Activated CD8-positive, alpha-beta memory T cell treated with anti-CD3 and anti-CD28 coated beads for 4 hours (primary cell): ENCODE measurements at places on chromosomes 5 and 9.

DNA sequence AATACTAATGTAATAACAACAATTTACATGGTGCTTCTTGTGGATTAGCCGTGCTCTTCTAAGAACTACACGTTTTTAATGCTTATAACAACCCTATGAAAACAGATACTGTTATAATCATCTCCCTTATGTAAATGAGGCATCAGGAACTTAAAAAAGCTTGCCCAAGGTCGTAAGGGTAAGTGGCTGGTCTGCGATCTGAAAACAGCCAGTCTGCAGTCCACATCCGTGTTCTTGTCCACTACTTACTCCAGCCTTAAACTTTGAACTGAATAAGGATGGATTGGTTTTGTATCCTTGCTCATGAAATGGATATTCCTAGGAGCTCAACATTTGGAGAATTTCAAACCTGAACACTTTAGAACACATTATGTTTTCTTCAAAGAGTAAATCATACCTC, 26.7 kb downstream of the PAM start:
- no peak for DNase-seq

- DNase-seq, result no peak
These were observed 18.8 kb downstream of the DBH start for GRCh38 chr9:133654736-133655657.

- DNase-seq, result no peak
These were observed 50.5 kb downstream of the RGS3 start for GRCh38 chr9:113514061-113514460.

- no peak for DNase-seq
These were observed 9.3 kb downstream of the TOR1A start for GRCh38 chr9:129814432-129815223.

DNA sequence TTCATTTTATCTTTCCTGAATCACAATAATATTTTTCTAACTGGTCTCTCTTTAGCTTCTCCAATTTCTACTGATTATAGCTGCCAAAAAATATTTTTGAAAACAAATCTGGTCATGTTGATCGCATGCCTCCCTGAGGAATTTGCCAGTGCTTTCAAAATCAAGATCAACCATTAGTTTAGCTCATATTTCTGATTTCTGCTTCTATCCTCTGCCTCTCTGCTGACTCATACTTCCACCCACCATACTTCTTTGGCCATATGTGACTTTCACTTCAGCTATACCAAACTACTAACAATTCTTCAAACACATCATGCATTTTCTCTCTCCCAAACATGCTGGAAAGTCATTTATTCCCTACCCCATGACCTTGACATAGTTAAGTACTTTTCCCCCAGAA, 636.5 kb downstream of the TLE1 start:
- DNase-seq, result no peak

DNA sequence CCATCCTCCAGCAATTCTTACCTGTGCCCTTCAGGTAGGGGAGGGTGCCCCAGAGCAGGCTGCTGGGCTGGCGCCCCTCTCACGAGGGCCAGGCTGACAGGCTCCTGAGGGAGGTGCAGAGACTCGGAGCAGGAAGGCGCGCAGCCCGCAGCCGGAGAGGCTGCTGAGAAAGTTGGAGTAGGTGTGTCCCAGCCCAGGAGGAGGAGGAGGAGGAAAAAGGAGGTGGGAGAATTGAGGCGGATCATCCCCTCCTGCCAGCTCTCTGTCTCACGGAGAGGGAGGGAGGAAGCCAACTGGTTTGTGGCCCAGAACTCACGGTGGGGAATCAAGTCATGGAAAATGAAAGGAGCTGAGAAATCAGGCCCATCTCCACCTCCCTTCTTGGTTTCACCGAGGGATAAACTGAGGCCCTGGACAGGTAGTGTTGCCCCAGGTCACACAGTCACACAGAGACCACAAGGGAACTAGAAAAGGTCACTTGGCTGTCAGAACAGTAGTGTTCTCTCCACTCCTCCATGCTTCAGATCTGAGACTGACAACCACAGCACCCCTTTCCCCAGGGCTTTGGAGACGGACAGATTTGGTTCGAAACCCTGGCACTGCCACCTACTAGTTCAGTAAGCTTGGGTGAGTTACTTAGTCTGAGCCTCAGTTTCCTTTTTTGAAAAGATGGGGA, at the start of gene FAT2:
Gene FAT2 (minus strand): TSS at position 188 of the 676 bp plus-strand sequence. CDS start 22,400 bp downstream, outside the sequence.
- DNase-seq, result no peak

DNA sequence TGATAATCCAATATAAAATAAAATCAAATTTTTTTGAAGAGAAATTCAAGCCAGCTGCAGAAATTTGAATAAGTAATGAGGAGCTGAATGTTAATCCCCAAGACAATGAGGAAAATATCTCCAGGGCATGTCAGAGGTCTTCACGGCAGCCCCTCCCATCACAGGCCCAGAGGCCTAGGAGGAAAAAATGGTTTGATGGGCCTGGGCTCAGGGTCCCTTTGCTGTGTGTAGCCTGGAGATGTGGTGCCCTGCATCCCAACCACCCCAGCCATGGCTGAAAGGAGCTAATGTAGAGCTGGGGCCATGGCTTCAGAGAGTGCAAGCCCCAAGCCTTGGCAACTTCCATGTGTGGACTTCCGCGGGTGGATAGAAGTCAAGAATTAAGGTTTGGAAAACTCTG, 618.3 kb downstream of the TAF11L14 start:
- no peak for DNase-seq

DNA sequence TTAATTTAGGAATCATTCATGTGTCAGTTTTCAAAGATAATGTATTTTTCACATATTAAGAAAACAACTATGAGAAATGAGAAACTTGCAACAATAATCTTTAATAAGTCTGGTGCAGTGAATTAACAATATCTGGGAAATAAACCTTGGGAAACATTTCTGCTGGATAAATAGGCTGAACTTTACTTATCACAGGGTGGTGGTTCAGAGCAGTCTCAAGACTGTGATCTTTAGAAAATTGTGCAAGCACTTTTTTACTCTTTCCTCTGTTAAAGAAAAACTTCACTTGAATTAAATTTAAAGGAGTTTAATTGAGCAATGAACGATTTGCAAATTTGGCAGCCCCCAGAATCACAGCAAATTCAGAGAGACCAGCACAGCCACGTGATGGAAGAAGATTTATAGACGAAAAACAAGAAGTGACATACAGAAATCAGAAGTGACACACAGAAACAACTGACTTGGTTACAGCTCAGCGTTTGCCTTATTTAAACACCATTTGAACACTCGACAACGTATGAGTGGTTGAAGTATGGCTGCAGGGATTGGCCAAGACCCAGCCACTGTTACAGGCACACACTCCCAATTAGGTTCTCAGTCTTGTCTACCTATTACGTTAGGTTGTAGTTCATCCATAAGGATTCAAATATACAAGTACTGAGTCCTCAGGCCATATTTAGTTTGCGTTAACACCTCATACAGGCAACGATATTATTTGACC, 631.9 kb downstream of the SLCO4C1 start:
- DNase-seq, result no peak

GRCh38 chr5:94976853-94977252, 308.0 kb downstream of the MCTP1 start:
- no peak for DNase-seq

DNA sequence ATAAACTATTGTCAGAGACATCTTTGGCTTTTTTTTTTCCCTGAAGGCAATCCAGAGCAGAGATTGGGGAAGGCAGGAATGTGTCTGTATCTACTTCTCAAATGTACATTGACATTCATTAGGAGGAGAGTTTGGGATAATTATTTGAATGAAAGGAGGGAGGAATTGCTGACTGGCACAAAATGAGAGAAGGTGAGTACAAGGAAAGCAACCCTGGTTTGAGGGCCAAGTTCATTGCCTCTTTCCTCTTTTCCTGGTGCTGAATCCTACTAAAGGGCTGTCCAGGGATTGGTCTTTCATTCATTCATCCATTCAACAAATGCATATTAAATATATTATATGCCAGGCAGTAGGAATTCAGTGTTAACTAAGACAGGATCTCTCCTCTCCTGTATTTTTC, 18.8 kb upstream of the ANKHD1 start:
- DNase-seq, result no peak

DNA sequence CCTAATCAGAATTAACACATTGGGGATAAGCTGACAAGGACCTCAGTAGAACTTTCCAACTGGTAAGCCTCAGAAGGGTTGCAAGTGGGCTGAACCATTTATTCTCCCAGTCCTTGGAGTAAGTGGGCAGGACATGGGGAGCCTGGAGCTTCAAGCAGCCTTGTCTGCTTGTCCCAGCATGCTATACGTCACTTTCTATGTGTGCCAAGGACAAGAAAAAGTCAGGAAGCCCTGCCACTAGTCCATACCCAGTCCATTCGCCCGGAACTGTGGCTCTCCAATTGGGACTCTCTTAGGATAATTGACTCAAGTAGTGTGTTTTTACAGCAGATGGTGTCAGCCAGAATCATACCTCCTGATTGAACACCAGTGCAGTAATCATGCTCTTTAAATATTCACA, 62.6 kb upstream of the FRRS1L start:
- no peak for DNase-seq

GRCh38 chr5:148833122-148833521, 6.7 kb downstream of the ADRB2 start:
- no peak for DNase-seq

- no peak for DNase-seq
These were observed 42.5 kb upstream of the EXOC3 start for GRCh38 chr5:400282-401145.

DNA sequence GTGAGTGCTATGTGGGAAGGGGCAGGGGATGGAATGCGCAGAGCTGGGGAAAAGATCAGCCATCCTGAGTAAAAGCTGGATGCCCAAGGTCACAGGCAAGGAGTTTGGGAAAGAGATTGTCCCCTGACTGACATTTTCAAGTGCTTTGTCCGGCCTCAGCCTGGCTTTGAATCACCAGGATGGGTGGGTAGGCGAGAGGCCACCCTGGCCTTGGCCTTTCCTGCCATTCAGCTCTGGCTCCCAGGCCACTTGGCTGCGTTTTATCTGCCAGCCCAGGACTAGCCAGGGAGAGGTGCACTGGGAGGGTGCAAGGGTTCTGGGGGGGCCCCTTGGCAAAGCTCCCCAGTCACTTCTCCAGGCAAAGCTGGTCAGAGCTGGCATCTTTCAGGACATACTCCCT, 37.4 kb upstream of the SYNPO start:
- DNase-seq, result no peak

GRCh38 chr9:27489087-27489876, 34.8 kb upstream of the IFNK start:
- DNase-seq, result no peak

DNA sequence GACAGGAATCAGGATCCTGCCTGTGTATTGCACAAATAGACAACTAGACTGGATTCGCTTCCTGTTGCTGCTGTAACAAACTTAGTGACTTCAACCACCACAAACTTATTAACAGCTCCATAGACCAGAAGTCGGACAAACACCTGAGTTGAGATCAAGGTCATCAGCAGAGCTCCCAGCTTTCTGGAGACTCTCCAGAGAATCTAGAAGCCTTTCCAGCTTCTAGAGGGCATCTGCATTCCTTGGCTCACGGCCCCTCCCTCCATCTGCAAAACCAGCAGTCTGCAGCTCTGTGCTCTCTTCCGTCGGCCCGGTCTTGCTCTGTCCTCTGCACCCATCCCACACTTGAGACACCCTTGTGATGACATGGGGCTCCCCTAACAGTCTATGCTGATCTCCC, 99.1 kb downstream of the KCNT1 start:
- DNase-seq, result no peak
